ENCODE measurements at places on chromosomes 12 and 14.

- no peak for DNase-seq
Observed at GRCh38 chr12:11981121-11981733, 89.5 kb upstream of the BCL2L14 start.

- no peak for DNase-seq
Observed at GRCh38 chr14:101721951-101722661, 39.4 kb upstream of the PPP2R5C start.

- no peak for DNase-seq
Observed at GRCh38 chr12:5439788-5440300, 7.9 kb downstream of the NTF3 start.

GRCh38 chr12:104680070-104680469 is 223.3 kb downstream of the CHST11 start:
- DNase-seq, result no peak

- DNase-seq, result no peak
Observed at GRCh38 chr12:24741216-24741615, 207.7 kb downstream of the BCAT1 start.

GRCh38 chr14:69593018-69593677 is 18.2 kb upstream of the SUSD6 start:
- DNase-seq, result no peak

GRCh38 chr14:96624661-96625425 is 122.7 kb downstream of the PAPOLA start:
- DNase-seq, result no peak

DNA sequence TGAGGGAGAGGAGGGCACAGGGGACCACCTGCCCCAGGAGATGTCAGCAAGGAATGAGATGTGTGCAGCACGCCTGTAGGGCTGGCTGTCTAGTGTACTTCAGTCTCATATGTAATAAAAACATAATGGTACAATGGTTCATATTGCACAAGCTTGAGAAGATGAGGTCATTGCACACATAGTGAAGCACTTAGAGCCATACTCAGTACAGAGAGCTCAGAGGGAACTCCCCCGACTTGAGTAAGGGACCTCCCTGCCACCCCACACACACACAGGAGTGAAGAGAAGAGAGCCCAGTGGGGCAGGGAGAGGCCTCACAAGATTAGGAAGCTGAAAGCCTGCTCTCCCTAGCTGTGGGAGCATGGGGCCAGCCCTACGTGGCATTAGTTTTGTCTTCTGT is 61.5 kb downstream of the SLC6A12 start:
- no peak for DNase-seq

- DNase-seq, result no peak
Observed at GRCh38 chr12:10030446-10030845, at the start of gene CLEC9A. TSS of gene CLEC9A (plus strand) at chr12:10030682. CDS start at chr12:10052688, 22,006 bp downstream.

DNA sequence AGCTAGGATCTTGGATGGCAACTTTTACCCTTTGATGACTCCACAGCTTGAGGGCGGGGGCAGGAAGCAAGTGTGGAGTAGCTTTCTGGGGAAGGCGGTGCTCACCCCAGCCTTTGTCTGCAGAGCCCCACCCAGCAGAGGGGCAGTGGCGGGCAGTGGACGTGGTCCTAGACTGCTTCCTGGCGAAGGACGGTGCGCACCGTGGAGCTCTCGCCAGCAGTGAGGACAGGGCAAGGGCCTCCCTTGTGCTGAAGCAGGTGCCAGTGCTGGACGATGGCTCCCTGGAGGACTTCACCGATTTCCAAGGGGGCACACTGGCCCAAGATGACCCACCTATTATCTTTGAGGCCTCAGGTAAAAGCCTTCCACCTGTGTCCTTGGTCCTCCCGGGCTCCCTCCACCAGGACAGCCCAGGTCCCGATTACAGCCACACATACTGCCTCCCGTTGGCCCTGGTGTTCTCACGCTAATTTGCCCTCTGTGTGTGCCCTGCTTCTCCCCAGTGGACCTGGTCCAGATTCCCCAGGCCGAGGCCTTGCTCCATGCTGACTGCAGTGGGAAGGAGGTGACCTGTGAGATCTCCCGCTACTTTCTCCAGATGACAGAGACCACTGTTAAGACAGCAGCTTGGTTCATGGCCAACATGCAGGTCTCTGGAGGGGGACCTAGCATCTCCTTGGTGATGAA is 1.2 kb downstream of the TAPBPL start:
- DNase-seq, result no peak

GRCh38 chr14:52349731-52350130 is 35.6 kb downstream of the PTGER2 start:
- no peak for DNase-seq

- DNase-seq, result no peak
Observed at GRCh38 chr12:109721276-109721675, 7.7 kb downstream of the FAM222A start.

DNA sequence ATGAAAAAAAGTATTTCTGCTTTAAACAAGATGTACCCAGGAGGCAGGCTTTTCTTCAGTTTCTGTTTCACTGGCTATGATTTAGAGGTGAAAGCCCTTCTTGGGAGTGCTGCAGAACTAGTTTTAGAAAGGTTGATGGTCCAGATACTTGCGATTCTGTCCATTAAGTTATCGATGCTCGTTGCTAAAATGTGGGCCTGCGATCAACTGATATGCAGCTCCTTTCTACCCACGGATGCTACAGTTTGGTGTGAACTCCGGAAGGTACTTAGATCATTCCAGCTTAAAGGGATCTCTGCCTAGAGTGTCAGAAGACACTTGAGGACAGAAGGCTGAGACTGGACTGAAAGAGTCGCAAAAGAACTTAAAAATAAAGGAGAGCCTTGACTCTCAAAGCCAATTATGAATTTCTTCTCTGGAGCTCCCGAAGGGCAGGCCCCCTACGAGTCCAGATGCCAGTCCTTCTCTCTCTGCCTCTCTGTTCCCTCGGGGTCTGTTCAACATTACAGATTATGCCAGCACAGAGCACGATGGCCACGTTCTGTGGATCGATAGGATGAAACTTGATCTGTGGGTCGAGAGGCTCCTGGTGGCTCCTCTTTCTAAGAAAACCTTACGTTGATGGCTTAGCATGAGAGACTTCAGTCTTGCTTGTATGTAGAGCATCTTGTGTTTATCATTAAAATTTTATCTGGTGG is 40.0 kb downstream of the FBXW8 start:
- DNase-seq, result no peak

GRCh38 chr12:124601706-124602105 is 34.3 kb upstream of the NCOR2 start:
- DNase-seq, result no peak

DNA sequence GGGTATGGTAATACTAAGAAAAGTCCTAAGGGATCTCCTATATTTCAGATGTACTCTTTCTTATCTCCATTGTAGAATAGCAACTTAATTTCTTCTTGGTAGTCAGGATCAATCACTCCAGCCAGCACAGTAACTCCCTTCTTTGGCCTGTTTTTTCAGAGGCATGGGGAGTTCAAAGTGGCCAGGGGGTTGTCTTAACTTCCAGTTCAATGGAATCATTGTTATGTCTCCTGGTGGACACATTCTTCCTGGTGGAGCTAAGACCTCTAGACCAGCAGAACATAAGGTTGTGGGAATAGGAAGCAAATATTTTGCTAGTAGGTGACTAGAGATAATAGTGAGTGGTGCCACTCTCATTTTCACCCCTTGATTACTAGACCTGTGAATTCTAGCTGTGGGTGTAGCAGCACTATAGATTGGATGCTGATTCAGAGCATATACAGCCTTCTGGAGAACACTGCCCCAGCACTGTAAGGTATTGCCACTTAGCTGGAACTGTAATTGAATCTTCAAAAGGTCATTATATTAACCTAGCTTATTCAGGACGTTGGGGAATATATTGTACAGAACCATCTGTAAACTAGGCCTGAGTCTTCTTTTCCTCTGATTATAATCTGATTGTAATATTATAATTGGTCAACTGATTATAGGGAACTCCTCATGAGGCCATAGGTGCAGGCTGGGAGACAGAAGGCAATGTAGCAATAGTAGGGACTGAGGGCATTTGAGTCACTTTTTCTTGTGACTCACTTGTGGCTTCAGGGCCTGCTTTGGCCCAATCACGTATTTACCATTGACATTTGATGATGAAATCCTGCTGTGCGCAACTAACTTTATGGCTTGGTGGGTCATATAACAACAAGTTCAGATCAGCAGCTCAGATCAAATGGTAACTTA is 60.2 kb upstream of the ATP2B1 start:
- peak; percentile 51 for DNase-seq

DNA sequence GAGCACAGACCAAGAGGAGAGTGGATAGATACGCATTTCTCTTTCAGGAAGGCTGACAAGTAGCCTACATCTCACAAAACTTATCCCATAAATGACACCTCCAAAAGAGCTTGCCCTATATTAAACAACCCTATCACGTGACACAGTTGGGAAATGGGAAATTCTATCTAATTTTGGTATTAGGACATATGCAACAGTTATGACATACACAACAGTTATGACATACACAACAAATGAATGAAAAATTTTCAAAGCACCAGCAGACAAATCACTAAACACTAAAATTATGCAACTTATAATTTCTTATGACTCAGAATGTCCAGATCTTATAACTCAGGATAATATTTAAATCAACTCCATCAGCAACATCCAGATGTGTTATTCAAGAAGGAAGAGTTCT is 54.1 kb downstream of the DUSP16 start:
- no peak for DNase-seq

DNA sequence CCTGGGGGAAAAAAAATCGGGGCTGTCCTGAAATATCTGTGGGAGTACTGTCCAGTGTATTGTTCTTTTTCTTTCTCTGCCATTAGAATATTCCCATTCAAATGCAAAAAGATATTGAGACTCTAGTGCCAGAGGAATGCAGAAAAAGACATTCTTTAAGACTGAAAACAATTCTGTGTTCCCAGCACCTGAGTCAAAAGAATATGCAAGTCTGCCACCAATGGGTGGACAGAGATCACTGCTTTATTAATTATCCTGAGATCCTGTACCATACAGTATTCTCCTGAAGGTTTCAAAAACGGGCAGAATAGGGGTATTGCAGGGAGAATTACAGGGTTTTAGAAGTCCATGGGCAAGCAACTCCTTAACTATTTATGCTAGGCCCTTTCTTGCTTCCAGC is 361.8 kb downstream of the C12orf50 start:
- no peak for DNase-seq

- no peak for DNase-seq
Observed at GRCh38 chr12:19712041-19712440, 272.7 kb downstream of the AEBP2 start.

DNA sequence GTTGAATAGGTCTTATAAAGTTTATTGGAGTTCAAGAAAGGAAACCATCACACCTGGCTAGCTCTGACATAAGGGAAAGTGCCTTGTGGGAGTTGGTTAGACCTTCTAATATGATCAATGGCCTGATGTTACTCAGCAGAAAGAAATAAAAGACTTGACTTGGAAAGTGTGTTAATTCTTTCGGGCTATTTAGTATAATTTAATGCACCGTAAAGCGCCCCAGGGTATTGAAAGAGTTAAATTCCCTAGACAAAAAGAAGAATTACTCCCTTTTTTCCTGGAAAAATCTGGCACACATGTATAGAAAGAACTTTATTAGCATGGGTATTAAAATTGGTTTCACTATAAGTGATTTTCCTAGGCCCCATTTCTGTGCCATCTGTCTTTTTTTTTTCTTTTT is 1125.7 kb upstream of the FLRT2 start:
- DNase-seq, result no peak

- DNase-seq, result no peak
Observed at GRCh38 chr12:93180566-93180965, 197.2 kb upstream of the NUDT4 start.

- DNase-seq, result no peak
Observed at GRCh38 chr12:104317538-104318210, 14.1 kb downstream of the EID3 start.

DNA sequence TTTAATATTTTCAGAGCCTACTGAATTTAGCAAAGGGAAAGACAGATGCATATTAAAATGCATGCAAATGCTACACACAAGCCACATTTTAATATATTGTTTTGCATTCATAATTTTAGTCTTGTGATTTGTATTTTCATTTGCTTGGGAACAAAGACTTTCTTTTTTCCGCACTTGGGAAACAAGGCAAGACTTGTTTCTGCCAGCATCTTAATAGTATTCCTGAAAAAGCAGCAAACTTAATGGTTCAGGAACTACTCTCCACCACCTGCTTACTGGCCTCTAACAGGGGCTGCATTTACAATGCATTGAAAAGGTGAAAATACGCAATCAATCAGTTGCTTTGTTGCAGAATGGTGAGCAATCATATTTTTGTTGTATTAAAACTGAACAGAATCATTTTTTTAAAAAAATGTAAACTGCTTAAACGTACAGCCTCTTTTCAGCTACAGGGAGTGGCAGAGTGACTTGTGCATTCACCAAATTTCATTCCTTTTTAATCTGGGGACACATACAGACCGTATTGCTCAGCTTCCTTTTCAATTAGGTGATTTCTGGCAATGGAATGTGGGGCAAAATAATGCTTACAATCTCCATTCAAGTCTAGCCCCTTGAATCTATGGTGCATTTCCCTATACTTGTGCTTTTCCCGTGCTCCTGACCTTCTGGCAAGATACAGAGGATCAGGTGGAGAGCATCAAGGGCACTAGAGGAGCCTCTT is 144.1 kb upstream of the BTG1 start:
- no peak for DNase-seq

DNA sequence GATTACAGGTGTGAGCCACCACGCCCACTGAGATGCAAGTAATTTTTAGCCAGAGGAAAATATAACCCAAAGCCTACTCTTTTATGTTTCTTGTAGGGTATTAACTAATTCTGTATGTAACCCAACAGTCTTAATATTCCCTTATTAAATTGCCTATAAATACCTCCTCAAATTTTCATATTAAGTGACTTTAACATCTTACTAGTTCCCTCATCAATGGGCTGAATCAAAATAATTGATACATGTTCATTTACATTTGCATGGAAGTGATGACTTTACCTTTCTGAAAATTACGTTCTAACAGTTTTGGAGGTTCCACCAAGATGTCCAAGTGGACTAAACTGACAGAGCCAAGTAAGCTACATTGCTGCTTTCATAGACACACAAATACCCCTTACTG is 3.1 kb downstream of the SOS2 start:
- no peak for DNase-seq

- DNase-seq, result no peak
Observed at GRCh38 chr12:72133497-72134055, 138.6 kb upstream of the TRHDE start.

GRCh38 chr12:124073356-124074035 is 100.5 kb downstream of the ZNF664 start:
- DNase-seq, result no peak

DNA sequence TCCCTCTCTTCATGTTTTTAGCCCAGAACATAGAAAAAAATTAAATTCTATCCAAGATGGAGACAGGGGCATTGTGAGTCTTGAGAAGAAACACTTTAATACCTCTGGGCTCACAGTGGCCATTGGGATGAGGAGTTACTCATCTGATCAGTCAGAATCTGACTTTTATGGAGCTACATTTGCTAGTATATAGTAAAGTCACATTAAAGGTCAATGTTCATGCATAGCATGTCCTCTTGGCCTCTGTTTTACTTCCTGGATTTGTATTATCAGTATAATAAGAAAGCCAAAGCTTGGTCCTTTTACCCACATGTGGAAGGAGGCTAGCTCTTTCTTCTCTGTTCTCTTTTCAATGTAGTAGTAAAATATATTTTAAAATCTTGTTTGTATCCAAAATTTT is 93.6 kb upstream of the CNOT2 start:
- DNase-seq, result no peak

- DNase-seq, result no peak
Observed at GRCh38 chr12:122423258-122424165, 1.0 kb upstream of the CLIP1 start.

- no peak for DNase-seq
Observed at GRCh38 chr12:71166280-71166679, 8.5 kb upstream of the TSPAN8 start.
